Hypothalamus (tissue), 51 donors: ENCODE measurements at places on chromosomes 12 and 14.

- no peak for DNase-seq
Observed at GRCh38 chr12:29041621-29042020, 107.5 kb upstream of the FAR2 start.

DNA sequence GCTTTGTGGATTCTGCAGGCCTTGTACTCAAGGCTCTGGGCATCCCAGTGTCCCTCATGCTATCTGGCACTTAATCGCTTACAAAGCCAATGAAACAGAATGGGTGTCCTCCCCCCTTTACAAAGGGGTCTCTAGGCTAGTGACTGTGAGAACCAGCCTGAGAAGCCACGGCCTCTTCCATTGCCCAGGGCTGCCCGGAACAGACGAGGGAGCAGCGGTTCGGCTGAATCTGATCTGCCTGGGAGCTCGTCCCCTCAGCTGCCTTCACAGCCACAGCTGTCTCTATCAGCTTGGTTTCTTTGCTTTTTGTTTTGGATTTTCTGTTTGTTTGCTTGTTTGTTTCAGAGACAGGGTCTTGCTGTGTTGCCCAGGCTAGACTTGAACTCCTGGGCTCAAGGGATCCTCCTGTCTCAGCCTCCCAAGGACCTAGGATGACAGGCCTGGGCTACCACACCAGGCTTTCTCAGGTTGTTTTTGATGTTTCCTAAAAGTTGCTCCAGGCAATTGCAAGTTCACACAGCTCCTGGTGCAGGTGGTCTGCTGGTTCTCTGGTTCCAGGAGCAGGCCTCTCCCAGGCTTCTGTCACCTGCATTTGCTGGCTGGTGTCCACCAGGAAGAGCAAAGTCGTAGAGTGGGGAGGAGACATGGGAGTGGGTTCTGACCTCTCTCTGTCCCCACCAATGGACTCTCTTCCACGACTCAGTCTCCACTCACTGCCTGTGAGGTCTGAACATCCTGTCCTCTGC, 10.9 kb upstream of the RIN3 start:
- no peak for DNase-seq

GRCh38 chr14:93648440-93649168, 139.7 kb downstream of the PRIMA1 start:
- no peak for DNase-seq

- DNase-seq = no peak
Observed at GRCh38 chr14:49971156-49972130, 78.6 kb downstream of the ARF6 start.

- DNase-seq = no peak
Observed at GRCh38 chr12:108633534-108634248, at the start of gene SELPLG. Gene SELPLG, minus strand, starts transcription at chr12:108633894. Its CDS starts 9,587 bp downstream, at chr12:108624307.

- DNase-seq = no peak
Observed at GRCh38 chr12:49693931-49694444, 13.2 kb downstream of the FMNL3 start.

- no peak for DNase-seq
Observed at GRCh38 chr14:64561631-64562030, 11.9 kb downstream of the PPP1R36 start.

GRCh38 chr14:26791117-26791806, 193.4 kb upstream of the NOVA1 start:
- no peak for DNase-seq

DNA sequence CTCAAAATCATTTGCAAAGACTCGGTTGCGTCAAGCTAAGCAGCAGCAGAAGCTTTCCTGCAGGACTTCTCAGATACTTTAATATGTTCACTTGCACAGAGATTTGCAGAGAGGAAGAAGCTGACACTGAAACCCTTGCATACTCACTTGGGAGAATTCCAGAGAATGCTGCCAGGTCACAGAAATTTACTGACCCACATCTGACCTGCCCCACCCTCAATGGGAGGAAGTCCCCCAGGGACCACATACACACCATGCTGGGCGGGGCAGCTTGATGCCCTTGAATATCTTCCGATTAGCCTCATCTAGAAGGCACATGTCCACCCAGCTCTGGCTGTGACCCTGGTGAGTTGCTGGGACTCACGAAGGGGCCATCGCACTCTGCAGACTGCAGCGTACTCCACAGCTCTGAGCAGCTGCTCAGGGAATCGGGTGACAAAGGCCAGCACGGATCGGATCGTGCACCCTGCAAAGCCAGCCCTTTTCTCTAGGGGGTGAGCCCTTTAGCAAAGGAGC, 83.2 kb downstream of the ITPK1 start:
- no peak for DNase-seq

- DNase-seq = no peak
Observed at GRCh38 chr14:67817750-67818438, 1.5 kb upstream of the ZFYVE26 start.

- DNase-seq = no peak
Observed at GRCh38 chr14:94469261-94469660, 6.7 kb downstream of the SERPINA9 start.

DNA sequence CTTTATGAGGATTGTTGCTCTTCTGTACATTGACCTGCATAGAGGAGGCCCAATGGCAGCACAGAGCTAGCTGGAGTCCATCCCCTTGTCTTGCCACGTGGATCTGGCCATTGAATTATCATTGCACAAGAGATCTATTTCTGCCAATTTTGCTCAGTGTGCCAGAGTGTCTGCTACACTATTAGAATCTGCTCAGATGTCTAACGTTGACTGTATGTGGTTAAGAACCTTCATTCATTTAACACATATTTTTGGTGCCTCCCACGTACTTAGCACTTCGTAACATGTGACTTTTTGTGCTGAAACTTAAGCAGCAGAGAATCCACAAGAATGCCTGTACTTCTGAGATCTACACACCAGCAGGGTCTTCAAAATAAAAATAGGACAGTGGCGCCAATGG, 166.0 kb upstream of the VASH1 start:
- DNase-seq = no peak

- no peak for DNase-seq
Observed at GRCh38 chr12:48586361-48586760, 16.5 kb upstream of the LALBA start.

- no peak for DNase-seq
Observed at GRCh38 chr14:30450631-30451545, 108.1 kb upstream of the G2E3 start.

GRCh38 chr12:128817111-128818015, 6.4 kb downstream of the SLC15A4 start:
- DNase-seq = peak; percentile 31

GRCh38 chr14:97584528-97584927, 787.3 kb downstream of the VRK1 start:
- DNase-seq = no peak

DNA sequence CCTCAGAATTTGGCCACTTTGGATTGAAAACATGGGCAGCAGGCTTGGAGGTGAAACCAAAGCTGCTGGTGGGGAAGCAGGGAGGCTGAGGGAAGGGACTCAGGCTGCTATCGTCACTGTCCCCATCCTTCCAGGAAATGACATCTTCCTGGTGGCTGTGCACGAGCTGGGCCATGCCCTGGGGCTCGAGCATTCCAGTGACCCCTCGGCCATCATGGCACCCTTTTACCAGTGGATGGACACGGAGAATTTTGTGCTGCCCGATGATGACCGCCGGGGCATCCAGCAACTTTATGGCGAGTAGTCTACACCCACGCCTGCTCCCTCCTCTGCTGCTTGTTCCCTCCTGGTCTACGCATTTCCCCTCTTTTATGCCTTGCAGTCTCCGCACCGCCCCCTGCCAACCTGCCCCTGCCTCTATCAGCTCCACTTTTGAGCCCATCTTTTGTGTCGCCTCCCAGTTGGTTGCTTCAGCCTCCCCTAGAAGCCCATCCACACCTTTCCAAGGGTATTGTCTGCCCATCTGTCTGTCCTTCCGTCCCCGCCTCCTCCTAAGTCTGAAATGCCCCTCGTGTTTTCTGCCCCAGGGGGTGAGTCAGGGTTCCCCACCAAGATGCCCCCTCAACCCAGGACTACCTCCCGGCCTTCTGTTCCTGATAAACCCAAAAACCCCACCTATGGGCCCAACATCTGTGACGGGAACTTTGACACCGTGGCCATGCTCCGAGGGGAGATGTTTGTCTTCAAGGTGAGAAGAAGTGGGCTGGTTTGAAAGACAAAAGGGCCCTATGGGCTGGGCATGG, 6.9 kb downstream of the MMP14 start:
- no peak for DNase-seq

GRCh38 chr14:71942904-71943694, 10.9 kb downstream of the RGS6 start:
- DNase-seq = no peak

DNA sequence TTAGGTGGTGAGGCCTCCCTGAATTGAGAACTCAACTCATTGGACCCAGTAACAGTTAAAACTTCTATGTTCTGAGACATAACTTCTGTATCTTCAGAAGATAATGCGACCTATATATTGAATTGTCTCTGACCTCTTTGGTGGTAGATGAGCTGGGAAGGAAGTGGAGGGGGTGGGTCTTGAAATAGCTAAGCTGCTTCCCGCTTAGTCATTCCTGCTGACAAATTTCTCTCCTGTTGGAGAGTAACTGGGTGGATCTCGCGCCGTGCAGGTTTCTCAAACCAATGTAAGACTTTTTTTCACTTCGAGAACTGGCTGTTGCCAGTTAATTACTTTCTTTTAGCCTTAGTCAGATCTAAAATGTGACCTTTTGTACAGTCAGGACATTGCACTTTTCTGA, 100.8 kb downstream of the PPHLN1 start:
- DNase-seq = no peak

GRCh38 chr12:42603246-42603990, 13.9 kb upstream of the PRICKLE1 start:
- no peak for DNase-seq

GRCh38 chr12:93186131-93186530, 191.6 kb upstream of the NUDT4 start:
- no peak for DNase-seq

DNA sequence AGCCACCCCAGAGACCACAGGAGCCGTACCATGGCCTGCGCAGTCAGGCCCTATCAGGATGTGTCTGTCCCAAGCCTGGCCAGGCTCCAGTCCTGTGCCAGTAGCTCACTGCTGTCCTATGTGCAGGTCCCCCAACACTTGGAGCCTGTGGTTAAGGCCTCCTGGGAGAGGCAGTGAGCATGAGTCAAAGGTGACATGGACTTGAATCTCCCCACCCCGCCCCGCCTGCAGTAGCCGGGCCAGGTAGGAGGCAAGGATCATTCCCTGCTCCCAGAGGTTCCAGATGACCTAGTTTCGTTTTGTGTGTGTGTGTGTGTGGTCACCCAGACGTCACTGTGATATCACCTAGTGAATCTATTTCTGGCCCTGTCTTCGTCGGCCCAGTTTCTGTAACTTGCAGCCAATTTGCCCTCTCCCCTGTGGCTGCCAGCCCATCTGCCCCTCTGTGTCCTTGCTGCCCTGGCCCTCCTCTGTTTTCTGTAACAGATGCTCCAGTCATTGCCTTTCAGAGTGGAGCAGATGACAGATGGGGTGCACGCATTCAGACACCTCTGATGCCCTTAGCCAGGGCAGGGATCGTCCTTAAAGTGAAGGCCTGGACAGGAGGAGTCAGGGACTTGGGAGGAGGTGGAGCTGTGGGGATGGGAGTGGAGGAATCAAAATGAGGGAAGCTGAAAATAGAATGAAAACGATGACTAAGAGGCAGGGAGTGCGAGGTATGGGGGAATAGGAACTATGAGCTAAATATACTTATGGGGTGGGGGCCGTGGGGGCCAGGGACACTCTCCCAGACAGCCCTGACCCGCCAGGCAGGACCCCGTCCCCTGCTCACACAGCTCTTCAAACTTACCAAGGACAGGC, 37.4 kb downstream of the SLC6A12 start:
- DNase-seq = no peak

- no peak for DNase-seq
Observed at GRCh38 chr12:98909746-98910145, 264.7 kb downstream of the APAF1 start.

GRCh38 chr12:32277774-32278173, 121.6 kb upstream of the FGD4 start:
- DNase-seq = no peak

DNA sequence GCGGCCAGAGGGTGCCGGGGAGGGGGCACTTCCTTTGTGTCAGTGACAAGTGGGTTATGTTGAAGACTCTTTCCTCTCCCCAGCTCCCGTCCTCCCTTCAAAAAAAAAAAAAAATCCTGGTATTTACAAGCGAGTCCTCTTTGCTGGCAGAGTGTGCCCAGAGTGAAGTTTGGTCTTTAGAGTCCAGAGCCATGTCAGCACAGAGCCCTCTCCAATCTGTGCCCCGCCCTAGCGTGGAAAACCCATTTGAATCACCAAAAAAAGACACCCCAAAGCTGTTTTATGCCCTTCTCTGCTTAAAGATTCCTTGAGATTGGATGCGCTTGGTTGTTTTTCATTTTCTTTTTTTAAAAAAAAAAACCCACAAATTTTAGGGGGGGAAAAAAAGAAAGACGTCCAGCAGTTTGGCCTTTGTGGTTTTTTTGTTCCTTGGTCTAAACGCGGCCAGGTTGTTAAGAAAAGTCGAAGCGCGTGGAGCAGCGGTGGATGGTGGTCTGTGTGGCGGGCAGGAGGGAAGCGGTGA, 3.3 kb downstream of the NKX2-1 start:
- no peak for DNase-seq

DNA sequence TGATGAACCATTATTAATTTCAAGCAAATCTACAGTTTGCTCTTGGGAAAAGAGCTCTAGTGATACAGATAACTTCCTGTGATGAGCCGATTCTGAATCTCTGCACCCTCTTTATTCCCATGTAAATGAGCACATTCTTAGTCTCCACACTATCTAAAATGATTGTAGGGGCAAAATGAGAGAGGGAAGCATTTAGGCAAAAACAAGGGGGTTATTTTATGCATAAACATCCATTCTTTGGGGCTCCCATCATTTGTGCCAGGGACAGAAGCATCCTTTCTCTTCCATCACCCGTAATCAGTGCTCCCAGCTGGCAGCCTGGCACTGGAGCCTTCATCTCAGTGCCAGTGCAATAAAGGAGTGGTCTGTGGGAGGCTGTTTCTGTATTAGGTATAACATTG, 1.7 kb upstream of the GPD1 start:
- DNase-seq = peak; percentile 51

GRCh38 chr12:124125203-124125871, 152.3 kb downstream of the ZNF664 start:
- DNase-seq = no peak

DNA sequence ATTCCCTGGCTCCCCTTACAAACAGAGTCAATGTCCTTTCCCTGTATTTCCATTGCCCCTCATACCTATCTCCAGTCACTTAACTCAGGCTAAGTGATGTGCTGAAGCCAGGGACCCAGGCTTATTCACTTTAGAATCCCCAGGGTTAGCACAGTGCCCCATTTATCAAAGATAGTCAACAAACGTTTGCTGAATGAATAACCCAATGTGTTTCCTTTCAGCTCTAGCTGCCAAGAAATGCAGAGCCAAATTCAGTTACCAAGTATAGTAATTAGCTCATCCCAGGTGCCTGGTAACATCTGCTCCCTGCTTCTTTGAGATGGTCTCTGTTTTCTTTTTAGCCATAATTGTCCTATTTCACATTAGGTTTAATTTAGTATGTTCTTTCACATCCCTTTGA, 189.5 kb downstream of the PHLDA1 start:
- DNase-seq = no peak
